ENCODE measurements at places on chromosomes 11 and 22. TPM values are rescaled to one million over a fixed set of nuclear protein-coding genes. Genes with fewer than 3 reads are reported as not detected.

Gene DCHS1
- 43.4 TPM for polyA plus RNA-seq

Gene NPAS4
- polyA plus RNA-seq = 0.09 TPM

Gene CLNS1A
- 179 TPM for polyA plus RNA-seq

Gene MRGPRX4
- polyA plus RNA-seq = not detected

Gene APOL1
- 9.2 TPM for polyA plus RNA-seq

Gene GRK3
- polyA plus RNA-seq = 9.6 TPM

Gene CAPN5
- 26.7 TPM for polyA plus RNA-seq

Gene PRR33
- polyA plus RNA-seq = not detected

Gene ADM2
- polyA plus RNA-seq = 4.6 TPM

Gene RIC3
- 12.1 TPM for polyA plus RNA-seq

Gene DNAJC24
- 20.7 TPM for polyA plus RNA-seq

Gene NCF4
- 3.4 TPM for polyA plus RNA-seq

- DNase-seq = no peak
Observed at GRCh38 chr11:10303558-10304363, 1.1 kb upstream of the ADM start.

DNA sequence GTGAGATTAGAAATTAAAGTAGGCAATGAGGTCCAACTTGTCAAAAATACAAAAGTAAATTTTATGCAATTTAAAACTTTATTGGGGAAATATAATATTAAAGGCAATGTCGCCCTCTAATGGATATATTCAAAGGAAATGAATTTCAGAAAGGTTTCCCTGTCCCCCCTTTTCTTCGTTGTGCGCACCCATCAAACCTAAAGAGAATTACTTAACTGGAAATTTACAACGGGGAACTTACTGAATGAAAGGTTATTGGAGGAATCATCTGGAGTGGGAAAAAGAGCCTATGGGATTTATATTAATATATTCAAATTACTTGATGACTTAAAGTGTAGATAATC lies 1.7 kb upstream of the ABTB2 start:
- DNase-seq = no peak

GRCh38 chr22:48473202-48473601 lies 1354.5 kb downstream of the BRD1 start:
- DNase-seq = no peak

DNA sequence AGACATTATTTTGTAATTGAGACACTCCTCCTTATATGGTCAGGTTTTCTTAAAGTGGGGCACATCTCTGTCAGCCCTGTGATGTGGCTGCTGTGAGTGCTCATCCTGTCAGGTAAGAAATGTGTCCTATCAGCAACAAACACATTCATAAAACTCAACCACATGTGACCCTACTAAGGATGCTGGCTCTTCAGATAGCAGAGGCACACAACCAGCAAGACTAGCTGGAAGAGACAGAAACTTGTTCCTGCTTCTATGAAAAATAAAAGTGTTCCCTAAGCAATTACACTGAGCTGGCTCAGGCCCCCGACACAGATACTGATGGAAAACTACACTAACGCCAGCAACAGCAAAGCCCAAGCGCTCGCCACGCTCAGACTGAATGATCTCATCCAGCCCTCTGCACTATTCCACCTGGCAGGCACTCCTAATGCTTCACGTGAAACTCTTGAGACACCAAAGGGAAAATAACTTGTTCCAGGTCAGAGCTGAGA lies 49.8 kb upstream of the CYP2D6 start:
- no peak for DNase-seq

GRCh38 chr11:74459584-74459983 lies 7.8 kb downstream of the KCNE3 start:
- no peak for DNase-seq

DNA sequence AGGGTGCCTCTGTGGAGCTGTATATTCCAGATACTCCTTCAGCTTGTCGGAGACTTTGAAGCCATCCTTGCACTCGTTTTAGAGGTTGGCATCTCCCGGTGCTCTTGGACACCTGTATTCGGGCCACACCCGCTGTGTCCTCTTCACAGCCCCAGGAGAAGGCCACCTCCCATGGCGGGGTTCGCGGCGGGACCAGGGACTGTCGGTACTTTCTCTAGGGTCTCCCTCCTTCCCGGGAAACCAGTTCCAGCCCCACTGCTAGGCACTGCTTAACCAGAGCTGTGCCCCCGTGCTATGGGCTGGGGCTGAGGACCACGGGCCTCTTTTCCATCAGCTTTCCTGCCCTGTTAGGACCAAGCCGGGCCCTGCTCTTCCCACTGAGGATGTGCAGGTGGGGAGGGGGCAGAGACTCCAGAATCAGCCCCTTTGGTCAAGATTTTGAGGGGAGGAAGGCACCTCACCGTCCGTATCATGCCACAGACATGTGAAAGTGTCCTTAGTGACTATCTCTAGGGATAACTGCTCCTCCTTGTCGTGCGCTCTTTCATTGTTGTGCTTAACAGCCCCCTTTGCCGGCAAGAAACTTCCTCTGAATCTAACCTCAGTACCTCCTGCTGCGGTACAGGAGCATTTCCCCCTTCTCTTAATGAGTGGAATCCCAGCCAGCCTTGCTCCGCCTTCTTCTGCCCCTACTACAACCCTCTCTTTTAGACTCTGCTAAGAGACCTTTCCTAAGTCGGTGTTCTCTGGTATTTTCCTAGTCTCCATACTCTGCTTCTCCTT lies 1.2 kb upstream of the B3GAT1 start:
- no peak for DNase-seq

DNA sequence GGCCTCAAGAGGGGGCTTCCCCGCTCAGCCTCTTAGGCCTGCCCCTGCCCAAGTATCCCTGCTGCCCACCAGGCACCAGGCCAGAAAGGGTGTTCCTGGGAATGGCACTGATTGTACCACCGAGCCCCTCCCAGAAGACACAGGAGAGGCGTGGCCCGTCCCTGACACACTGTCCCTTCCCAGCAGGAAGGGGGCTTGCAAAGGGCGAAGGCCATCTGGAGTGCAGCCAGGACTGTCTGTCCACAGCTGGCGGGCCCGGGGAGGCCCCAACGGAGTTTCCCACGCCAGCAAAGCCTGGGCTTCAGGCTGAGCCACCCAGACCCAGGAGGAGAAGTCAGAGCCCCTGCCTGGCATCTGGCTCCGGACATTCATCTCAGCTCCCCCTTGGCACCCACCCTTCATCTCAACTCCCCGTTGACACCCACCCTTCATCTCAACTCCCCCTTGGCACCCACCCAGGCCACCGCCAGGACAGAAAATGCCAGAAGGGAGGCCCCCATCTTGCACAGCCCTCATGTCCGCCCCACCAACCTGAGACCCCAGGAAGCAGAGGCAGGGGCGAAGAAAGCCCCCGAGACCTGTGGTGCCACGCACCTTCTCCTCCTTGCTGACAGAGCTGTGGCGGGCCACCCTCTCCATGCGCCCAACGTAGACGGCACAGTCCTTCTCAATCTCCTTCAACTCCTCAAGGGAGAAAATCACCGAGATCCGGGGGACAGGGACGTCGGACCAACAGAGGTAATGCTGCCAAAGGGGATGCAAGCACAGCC lies 19.4 kb downstream of the TUBGCP6 start:
- no peak for DNase-seq

DNA sequence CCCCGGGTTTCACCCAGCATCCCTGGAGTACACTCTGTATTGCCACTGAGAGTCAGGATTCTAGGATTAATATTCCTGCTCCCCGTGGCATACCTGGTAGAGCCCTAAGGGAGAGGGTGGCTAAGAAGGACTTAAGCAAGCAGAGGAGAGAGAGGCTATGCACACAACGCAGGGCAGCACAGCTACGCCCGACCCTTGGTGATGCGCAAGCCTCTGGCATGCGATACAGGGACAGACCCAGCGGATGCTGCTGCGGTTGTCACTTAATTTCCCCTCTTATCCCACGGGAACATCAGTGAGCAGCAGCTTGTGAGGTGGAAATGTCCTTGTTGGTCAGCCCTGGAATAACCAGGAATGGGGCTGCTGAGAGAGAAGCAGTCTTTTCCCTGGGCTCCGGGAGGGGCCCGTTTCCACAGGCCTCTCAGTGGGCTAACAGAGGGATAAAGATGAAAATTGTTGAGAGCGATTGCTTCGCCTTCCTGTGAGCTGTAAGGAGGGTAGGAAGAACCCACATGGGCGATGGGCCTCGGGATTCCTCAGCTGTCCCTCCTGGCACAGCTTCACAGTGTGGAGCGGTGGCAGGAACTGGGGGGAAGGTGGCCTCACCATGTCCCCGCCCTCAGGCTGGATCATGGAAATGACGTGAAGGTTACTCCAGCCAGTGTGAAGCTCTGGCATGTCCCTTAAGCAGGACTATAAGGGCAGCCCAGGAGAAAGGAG lies 48.4 kb upstream of the RAB1B start:
- no peak for DNase-seq

GRCh38 chr22:33418484-33418883 lies 360.3 kb upstream of the SYN3 start:
- DNase-seq = no peak

DNA sequence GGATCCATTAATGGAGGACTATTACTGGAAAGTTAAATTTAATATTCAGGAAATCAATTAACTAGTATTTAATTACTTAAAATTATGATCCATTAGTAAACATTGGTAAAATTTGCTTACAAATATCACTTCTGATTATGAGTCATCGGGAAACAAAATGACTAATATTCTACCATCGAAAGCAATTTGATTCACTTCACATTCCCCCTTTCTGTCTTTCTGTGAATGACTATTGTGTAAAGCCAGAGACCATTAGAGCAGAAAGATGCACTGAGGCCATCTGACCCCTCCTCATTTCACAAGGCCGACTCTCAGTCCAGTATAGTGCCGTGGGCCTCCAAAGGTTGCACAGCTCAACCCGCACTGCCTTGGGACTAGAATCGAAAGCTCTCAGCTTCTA lies 619.0 kb downstream of the OPCML start:
- no peak for DNase-seq

- no peak for DNase-seq
Observed at GRCh38 chr11:134258577-134258976, 5.2 kb downstream of the ACAD8 start.

DNA sequence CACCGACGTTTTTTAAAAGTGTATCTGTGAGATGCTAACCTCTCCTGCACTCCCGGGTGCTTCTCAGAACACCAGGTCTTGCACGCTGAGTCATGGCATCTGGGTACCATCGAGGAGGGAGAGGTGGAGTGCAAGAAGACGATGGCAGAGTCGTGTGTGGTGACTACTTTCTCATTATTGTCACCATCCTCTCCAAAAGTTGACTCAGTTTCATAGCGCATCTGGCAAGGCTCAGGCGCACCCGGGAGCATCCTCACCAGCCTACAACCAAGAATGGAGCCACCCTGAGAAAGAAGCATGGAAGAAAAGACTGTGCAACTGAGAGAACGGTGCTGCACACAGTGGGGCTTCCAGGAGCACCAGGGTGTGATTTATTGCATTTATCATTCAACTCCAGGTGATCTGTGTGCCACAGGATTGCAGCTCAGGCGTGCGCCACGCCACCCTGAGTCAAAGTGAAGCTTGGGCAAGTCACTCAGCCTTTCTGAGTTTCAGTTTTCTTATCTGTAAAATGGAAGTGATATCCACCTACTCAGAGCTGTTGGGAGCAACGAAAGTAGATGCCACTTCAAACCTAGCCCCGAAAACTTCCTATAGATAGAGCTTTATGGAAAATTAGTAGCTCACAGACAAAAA lies 65.4 kb downstream of the LINC01488 start:
- no peak for DNase-seq

DNA sequence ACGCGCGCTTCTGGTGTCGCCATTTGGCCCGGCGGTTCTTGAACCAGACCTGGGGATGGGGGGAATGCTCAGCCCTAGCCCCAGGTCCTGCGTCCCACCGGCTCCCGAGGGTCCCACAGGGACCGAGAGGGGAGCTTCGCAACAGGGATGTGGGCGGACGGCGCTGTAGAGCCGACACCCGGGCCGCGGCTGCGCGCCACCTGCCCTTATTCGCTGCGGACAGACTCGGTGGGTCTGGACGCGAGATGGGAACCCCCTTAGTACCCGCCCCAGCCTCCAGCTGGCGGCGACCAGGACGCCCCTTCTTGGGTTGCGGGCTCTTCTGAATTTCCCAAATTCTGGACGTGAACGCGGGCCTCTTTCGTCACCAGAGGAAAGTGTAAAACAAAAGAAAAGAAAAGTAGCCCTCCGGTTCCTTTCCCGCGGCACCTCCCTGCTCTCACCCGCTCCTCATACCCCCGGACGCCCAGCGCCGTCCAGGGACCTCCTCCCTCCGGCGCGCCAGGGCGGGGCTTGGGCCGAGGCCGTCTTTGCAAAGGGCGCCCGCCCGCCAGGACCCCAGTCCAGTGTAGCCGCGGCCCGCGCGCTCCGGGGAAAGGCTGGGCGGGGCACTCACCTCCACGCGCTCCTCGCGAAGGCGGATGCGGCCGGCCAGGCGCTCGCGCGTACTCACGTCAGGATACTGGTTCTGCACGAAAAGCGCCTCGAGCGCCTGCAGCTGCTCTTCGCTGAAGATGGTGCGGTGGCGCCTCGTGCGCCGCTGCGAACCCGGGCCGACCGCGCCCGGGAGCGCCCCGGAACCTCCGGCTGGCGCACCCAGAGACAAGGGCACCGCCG lies 827 bp downstream of the GSC2 start:
- DNase-seq = no peak

GRCh38 chr11:121967131-121967704 lies 148.8 kb downstream of the BLID start:
- no peak for DNase-seq

DNA sequence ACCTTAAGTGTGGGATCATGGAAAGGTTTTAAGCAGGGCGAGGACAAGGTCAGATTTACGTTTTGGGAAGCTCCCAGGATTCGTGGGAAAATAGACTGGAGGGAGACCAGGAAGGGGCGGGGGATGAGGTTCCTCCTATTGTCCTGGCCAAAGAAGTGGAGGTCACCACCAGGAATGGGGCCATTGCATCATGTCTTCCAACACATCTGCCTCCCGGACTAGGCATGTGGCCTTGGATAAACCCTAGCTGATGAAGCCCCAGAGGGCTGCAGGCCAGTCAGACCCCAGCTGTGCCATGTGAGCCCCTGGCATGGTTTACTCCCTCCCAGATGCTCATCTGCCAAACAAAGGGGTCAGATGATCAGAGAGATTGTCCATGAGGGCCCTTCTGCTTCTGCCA lies 11.5 kb upstream of the YWHAH start:
- DNase-seq = no peak

DNA sequence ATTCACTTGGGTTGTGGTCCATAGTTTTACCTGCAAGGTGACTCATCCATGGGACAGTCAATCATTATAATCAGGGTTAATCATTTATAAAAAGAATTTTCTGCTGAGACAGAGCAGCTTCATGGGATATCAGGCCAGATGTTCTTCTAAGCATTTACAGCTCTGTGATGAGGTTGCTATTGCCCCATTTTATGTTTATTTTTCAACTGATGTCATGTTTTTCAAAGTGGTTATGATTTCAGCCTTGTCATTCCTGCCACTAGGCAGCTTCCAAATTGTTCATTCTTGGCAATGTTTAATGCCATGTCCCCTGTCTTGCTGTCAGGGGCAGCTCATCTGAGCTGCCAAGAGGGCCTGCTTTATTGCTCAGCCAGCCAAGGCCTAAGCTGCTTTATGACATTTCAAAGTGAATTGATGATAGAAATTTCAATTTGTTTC lies 35.9 kb upstream of the ZBED5 start:
- DNase-seq = no peak
